ENCODE measurements at places on chromosomes 12 and 14.

DNA sequence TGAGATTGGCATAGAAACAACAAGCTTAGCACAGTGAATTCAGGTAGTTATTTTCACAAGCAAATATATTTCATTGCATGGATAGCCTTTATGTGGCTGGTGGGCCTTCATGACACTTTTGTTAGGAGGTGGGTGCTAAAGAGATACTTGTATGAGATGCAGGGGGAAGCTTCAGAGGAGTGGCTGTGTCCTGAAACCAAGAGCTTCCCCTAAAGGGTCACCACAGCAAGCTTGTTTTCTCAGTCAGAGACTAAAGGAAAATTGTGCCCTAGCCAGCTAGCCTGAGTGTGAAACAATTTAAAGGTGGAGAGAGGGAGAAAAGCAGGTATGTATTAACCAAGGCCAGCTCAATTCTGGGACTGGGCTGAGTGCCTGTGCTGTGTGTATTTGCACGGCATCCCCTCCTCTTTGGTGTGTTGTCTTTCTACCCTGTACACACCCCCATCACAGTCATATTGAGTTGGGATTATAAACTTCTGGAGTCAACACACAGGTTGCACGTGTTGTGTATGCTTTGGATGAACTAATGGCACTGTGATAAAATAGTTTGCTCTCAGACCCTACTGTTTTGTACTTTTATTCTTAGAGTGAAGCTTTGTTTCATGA is 79.2 kb downstream of the RASSF8 start:
- DNase-seq, result no peak

DNA sequence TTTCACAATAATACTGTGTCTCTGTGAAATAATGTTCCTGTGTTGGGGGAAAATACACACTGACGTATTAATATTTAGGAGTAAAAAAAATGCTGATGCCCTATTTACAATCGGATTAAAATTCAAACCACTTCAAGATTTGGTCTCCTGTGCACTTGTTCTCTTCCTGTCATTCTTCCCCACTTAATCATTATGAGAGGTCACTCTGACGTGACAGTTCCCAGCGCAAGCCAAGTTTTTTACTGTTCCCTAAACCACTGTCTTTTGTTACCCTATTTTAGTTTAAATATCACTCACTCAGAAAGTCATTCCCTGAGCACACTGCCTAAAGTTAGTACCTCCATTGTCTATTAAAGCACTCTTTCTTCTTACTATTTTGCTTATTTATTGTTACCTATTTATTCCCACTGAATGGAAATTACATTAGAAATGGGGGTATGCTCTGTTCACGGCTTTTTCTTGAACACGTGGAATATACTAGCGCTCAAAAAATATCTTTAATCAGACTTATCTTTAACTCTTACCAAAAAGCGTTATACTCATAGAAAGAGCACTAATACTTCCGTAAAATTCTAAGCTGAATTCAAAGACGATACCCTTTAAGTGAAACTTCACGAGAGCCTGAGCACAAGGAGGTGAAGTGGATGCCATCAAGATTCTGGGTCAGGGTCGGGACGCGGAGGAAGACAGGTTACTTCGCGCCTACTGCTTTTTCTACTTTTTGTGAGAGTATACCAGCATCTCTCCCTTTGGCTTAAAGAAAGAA is 670 bp upstream of the PSMA3 start:
- DNase-seq, result no peak

GRCh38 chr14:43786066-43786762 is 720.9 kb downstream of the FSCB start:
- DNase-seq, result no peak

GRCh38 chr12:93794738-93795137 is 117.6 kb downstream of the CRADD start:
- DNase-seq, result no peak

GRCh38 chr12:132640936-132641335 is 22.4 kb downstream of the P2RX2 start:
- no peak for DNase-seq

DNA sequence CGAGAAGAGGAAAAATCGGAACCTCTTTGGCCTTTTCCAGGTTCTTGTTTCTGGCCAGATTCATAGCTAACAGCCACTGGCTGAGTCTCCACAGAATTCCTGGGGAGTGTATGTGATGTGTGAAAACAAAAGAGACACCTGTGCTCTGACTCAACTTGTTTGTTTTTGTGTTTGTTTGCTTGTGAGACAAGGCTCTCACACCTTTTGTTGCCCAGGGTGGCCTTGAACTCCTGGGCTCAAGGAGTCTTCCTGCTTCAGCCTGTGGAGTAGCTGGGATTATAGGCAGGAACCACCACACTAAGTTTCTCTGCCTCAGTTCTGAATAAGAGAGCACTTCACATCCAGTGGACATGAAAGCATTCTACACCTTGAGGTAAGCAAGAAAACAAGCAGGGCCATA is 22.7 kb downstream of the MFAP5 start:
- DNase-seq, result no peak

DNA sequence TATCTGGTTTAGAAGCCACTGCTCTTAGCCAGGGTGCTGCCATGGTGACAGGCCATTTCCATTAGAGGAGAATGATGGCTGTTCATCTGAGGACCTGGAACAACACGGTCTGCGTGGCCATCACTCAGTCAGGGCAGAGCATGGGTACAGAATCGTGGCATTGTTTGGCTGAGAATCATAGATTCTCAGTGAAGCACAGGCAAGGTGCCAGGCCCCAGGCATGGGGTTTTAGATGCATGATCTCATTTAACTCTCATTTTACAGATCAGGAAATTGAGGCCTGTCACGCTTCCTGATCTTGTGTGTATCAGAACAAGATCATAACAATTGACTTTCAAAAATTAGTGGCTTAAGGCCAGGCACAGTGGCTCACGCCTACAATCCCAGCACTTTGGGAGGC is 26.8 kb upstream of the IRF2BPL start:
- no peak for DNase-seq
